Stimulated activated CD4-positive, alpha-beta T cell treated with anti-CD3 and anti-CD28 coated beads, Interleukin-2, amount 100 ng/mL, for 48 hours (primary cell): ENCODE measurements at places on chromosomes 2 and 18.

- no peak for DNase-seq
Observed at GRCh38 chr2:127175751-127176354, 44.2 kb downstream of the CYP27C1 start.

DNA sequence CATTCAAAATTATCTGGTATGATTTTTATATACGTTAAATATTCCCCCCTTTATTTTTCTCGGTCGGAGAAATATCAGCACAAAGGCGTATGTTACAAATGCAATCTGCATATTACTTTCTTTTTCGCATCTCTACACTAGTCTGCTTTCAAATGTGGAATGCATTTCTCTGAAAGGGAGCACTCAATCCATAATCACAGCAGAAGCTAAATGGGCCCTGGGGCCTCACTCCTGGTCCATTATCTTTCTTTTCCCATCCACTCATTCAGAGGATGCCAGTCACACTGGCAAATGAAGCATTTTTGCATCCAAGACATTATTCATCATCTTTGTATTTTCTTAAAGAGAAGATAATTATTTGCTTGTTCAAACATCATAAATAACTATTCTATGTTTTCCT is 295.2 kb upstream of the LRP1B start:
- no peak for DNase-seq

GRCh38 chr2:64989126-64989981 is at the start of gene SLC1A4:
TSS of gene SLC1A4 (plus strand) at chr2:64989399. CDS start at chr2:64989644, 245 bp downstream.
- peak; percentile 87 for DNase-seq

- DNase-seq, result no peak
Observed at GRCh38 chr2:205785507-205786260, 103.4 kb downstream of the NRP2 start.

- no peak for DNase-seq
Observed at GRCh38 chr2:204395539-204395938, 149.7 kb upstream of the PARD3B start.

DNA sequence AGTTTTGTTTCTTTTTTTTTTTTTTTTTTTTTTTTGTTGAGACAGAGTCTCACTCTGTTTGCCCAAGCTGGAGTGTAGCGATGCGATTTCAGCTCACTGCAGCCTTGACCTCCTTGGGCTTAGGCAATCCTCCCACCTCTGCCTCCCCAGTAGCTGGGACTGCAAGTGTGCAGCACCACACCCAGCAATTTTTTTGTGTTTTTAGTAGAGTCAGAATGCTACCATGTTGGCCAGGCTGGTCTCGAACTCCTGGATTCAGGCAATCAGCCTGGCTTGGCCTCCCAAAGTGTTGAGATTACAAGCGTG is 8.2 kb downstream of the ITGA6 start:
- no peak for DNase-seq

- DNase-seq, result no peak
Observed at GRCh38 chr18:6963452-6964097, 154.0 kb downstream of the LAMA1 start.

GRCh38 chr2:217392930-217393584 is 533.2 kb upstream of the TNP1 start:
- DNase-seq, result no peak

GRCh38 chr2:219728991-219729487 is 101.6 kb downstream of the SLC4A3 start:
- DNase-seq, result no peak

DNA sequence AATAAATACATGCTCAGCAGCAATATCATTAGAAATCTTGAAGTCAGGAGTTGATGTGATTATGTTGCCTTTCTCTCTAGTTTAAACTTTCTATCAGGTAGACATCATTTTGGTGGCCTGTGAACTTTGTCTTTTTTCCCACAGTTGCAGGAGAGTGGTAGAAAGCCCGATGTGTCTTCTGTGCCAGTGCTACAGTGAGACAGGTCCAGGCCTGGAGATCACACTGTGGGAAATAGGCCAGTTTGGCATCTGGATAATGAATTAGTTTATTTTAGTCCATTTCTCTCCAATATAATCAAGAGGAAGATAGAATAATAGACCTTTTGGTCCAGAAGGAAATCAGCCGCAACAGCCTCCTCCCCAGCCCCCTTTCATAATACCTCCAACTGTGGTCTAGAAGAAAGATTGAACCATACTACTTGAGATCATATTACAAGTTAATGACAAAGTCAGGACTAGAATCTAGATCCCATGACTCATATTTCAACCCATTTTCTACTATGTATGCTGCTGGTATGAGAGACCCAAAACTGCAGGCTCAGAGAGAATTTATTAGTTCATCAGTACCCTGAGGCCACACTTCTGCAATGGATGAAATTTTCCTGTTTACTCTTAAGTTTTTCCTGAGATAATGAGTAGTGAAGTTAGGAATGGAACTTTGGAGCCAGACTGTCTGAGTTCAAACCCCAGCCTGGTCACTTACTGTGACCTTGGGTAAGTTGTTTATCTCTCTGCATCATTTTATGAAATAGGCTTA is 20.6 kb downstream of the KCMF1 start:
- DNase-seq, result no peak

DNA sequence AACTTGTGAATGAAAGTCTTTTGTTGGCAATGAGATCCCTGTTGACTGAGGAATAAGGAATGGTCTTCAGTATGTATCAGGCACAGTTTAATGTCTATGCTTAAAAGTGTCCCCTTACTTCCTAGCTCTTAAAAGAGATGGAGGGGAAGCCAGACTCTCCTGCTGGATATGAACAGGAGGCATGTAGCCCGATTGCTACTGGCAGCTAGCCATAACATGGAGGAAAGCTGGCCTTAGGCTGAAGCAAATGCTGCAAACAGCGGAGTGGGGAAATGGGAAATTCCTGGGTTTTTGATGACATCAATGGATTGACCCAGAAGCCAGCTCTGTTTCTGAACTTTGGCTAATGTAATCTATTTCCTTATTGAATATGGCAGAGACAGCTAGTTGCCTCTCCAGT is 266.1 kb downstream of the SLC4A3 start:
- DNase-seq, result no peak

GRCh38 chr18:44700652-44701051 is 20.0 kb downstream of the SETBP1 start:
- DNase-seq, result no peak

GRCh38 chr18:23226930-23227725 is 91.8 kb downstream of the CABLES1 start:
- no peak for DNase-seq
